ENCODE measurements at places on chromosomes 4 and X.

GRCh38 chr4:6095023-6095752 lies 77.0 kb upstream of the C4orf50 start:
- DNase-seq: no peak
- H3K4me1 ChIP-seq: no peaks in the 10 kb centered on the region
- H3K36me3 ChIP-seq: no peaks in the 10 kb centered on the region

DNA sequence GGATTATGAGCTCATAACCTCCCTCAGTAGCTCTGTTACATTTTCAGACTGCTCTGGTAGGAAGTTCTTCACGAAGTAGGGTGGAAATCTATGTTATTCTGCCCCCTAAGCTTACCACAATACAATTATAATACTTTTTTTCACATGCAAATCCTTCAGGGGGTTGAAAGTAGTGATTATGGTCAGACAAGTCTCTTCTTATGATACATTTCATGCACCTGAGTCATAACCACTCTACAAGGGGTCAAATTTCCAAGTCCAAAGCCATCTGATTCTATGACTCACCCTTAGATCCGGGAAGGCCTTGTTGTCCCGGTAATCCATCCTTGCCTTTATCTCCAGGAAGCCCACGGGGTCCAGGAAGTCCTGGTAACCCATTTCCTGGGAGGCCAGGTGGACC lies 95.2 kb downstream of the ATG4A start:
- no peak overlapping the region for H3K27ac ChIP-seq
- no peak for DNase-seq
- H3K4me3 ChIP-seq: no peak overlapping the region
- peaks cover 65% of the 10 kb centered on the region for H3K36me3 ChIP-seq

GRCh38 chr4:150600812-150601445 lies 19.0 kb downstream of the MAB21L2 start:
- no peaks in the 10 kb centered on the region for H3K27me3 ChIP-seq
- H3K36me3 ChIP-seq: no peaks in the 10 kb centered on the region
- no peak overlapping the region for H3K27ac ChIP-seq
- DNase-seq: no peak
- no peak overlapping the region for H3K4me3 ChIP-seq

- H3K27ac ChIP-seq: no peak overlapping the region
- no peaks in the 10 kb centered on the region for H3K4me1 ChIP-seq
- peaks cover 5% of the 10 kb centered on the region for H3K36me3 ChIP-seq
- peaks cover 3% of the 10 kb centered on the region for H3K27me3 ChIP-seq
These were observed 14.8 kb upstream of the GPRASP2 start for GRCh38 chrX:102697494-102697893.

DNA sequence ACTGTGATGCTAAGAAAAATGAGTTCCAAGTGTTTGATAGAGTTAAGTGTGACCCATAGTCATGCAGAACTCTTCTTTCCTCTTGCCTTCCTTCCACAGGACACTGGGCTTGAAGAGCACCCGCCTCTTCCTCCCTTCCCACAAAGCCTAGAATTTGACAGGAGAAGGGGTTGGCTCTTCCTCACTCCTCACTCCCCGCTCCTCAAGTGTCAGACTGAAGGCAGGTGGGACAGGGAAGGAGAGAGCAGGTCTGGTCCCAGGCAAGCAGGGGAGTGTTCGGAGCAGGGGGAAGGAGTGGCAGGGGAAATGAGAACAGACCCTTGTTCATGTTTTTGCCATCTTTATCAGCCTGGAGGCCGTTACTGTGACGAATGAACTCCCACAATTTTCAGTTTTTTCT lies 10.7 kb downstream of the MAGED2 start:
- peaks cover 7% of the 10 kb centered on the region for H3K4me1 ChIP-seq
- peaks cover 5% of the 10 kb centered on the region for H3K27me3 ChIP-seq
- peaks cover 28% of the 10 kb centered on the region for H3K36me3 ChIP-seq
- no peak for DNase-seq
- no peak overlapping the region for H3K4me3 ChIP-seq

DNA sequence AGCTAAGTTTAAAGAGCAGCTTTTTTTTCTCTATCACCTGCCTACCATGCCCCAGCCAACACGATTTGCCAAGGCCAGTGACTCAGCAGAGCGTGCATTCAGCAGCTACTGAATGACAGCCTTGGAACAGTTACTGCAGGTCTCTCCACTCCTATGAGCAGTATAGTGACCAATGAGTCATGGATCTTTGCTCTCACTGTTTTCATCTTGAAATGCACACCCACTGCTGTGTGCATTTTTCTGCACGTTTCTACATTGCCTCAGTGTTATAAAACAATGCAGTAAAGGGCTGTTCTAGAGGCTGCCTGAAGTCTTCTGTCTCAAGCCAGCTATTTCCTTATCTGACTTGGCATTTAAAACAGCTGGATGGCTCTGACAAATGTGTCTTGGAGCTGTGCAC lies 66.0 kb upstream of the C4orf54 start:
- peak overlapping the region; percentile 51 for H3K27ac ChIP-seq
- H3K27me3 ChIP-seq: no peaks in the 10 kb centered on the region
- H3K4me3 ChIP-seq: no peak overlapping the region
- no peak for DNase-seq

DNA sequence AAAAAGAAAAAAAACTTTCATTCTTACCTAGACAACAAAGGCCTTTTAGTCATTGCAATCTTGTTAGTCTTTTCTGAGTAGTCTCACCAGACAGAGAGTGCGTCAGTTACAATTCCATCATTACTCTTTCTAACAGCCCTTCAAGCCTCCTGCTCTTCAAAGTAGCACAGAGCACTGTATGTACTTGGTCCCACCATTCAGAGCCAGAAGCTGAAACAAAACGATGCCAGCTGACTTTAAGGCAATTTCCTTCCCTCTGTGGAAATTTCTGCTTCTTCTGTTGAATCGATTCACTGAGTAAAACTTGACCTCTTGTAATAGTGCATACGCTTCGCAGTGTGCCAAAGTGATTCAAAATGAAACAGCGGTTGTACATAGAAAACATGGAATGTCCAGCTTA lies 57.7 kb upstream of the TENM3 start:
- peaks cover 33% of the 10 kb centered on the region for H3K4me1 ChIP-seq
- peaks cover 3% of the 10 kb centered on the region for H3K27me3 ChIP-seq
- DNase-seq: no peak

DNA sequence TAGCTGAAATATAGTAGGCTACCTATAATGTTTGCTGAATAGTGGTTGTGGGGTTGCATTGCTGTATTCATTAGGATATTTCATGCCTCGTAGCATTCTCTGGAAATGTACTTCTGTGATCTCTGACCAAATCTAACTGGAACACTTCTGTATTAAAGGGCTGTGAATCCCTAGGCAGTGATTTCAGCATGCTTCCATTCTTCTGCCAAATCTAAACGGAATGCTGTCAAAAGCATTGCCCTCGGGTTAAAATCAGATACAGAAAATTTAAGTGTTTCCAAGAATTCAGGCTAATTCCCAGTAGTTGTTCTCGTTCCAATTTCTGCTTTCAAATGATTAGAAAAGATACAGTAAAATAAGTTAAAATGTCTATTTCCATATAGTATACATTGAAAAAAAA lies 1847.5 kb upstream of the IGFBP7 start:
- no peaks in the 10 kb centered on the region for H3K27me3 ChIP-seq
- H3K27ac ChIP-seq: no peak overlapping the region
- no peaks in the 10 kb centered on the region for H3K4me1 ChIP-seq
- no peak overlapping the region for H3K4me3 ChIP-seq
- no peaks in the 10 kb centered on the region for H3K36me3 ChIP-seq

DNA sequence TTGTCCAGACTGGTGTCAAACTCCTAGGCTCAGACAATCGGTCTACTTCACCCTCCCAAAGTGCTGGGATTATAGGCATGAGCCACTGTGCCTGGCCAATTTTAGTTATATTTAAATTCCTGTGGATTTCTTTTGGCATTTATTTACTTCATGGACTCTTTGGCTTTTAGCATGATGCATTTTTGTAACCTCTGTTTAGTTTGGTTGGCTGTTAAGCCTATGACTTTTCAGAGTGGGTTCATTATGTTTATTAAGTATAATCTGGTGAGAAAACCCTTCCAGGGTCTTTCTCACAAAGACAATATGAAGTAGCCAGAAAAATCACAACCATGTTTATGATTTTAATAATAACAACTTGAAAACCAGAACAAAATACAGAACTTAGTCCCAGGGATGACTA lies 49.4 kb downstream of the USP38 start:
- peaks cover 7% of the 10 kb centered on the region for H3K4me1 ChIP-seq
- DNase-seq: no peak
- no peak overlapping the region for H3K4me3 ChIP-seq
- no peaks in the 10 kb centered on the region for H3K27me3 ChIP-seq

DNA sequence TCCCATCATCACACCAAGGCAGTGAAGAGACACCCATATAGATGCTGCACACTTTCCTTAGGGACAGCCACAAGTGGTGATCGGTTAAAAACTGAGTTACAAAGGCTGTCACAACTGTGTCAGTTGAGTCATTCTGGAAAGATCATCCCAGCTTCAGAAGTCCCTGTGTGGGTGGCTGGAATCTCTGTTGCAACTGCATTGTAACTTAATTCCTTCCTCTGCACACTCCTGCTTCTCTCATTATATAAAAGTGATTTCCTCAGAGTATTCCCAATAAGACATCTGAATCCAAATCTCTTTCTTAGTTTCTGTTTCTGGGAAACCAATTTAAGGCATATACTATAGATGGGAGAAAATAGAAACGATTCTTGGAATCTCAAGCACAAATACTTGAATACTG lies 88.1 kb downstream of the FSTL5 start:
- H3K36me3 ChIP-seq: no peaks in the 10 kb centered on the region
- DNase-seq: no peak
- H3K4me1 ChIP-seq: peaks cover 7% of the 10 kb centered on the region
- H3K4me3 ChIP-seq: no peak overlapping the region
- no peaks in the 10 kb centered on the region for H3K27me3 ChIP-seq
- no peak overlapping the region for H3K27ac ChIP-seq

DNA sequence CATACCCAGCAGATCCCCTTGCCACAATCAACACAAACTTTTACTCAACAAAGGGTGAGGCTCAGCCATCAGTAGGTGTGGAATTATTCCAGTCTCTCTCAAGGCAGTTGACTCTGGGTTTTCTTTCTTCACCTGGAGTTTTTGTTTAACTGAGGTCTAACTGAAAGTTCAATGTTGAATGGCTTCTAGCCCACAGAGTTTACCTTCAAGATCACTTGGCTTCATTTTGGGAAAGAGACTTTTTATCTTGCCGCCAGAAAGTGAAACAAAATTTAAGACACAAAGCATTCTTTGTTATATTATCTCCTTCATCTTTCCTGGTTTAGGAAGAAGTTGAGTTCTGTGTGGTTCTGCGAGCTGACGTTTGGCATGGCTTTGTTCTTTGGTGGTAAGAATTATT lies 83.8 kb upstream of the RASGEF1B start:
- DNase-seq: no peak
- no peaks in the 10 kb centered on the region for H3K36me3 ChIP-seq
- no peak overlapping the region for H3K27ac ChIP-seq
- H3K27me3 ChIP-seq: no peaks in the 10 kb centered on the region

GRCh38 chr4:135705343-135705742 lies 1503.8 kb upstream of the PABPC4L start:
- H3K4me3 ChIP-seq: no peak overlapping the region
- no peaks in the 10 kb centered on the region for H3K4me1 ChIP-seq
- no peaks in the 10 kb centered on the region for H3K27me3 ChIP-seq
- no peaks in the 10 kb centered on the region for H3K36me3 ChIP-seq

GRCh38 chr4:98793658-98794057 lies 135.2 kb upstream of the TSPAN5 start:
- no peak for DNase-seq
- H3K4me3 ChIP-seq: no peak overlapping the region
- H3K27ac ChIP-seq: no peak overlapping the region
- H3K4me1 ChIP-seq: peaks cover 9% of the 10 kb centered on the region

GRCh38 chr4:968221-968620 lies 5.1 kb downstream of the DGKQ start:
- peaks cover 5% of the 10 kb centered on the region for H3K4me1 ChIP-seq
- H3K27me3 ChIP-seq: peaks cover 56% of the 10 kb centered on the region
- DNase-seq: no peak
- H3K36me3 ChIP-seq: no peaks in the 10 kb centered on the region

GRCh38 chrX:22296871-22297270 lies 24.2 kb downstream of the CBLL2 start:
- no peak for DNase-seq
- H3K36me3 ChIP-seq: no peaks in the 10 kb centered on the region
- no peak overlapping the region for H3K4me3 ChIP-seq

DNA sequence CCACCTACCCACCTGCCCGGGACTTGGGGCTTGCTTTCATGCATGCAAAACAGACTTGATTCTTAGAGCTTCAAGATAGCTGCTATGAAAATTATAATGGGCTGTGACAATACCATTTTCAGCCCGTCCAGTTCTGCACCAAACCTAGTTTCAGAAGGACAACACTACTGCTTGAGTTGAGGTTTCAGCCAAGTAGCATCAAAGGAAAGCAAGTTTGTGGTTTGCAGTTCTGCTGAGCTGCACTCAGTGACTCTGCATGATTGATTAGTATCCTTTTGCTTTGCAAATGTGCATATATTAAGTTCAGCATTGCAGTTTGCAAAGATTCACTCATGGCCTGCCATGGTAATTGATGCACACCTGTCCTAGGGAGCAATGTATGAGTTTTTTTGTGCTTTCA lies 442.7 kb downstream of the RPA4 start:
- no peak overlapping the region for H3K27ac ChIP-seq
- no peaks in the 10 kb centered on the region for H3K4me1 ChIP-seq
- H3K4me3 ChIP-seq: no peak overlapping the region

DNA sequence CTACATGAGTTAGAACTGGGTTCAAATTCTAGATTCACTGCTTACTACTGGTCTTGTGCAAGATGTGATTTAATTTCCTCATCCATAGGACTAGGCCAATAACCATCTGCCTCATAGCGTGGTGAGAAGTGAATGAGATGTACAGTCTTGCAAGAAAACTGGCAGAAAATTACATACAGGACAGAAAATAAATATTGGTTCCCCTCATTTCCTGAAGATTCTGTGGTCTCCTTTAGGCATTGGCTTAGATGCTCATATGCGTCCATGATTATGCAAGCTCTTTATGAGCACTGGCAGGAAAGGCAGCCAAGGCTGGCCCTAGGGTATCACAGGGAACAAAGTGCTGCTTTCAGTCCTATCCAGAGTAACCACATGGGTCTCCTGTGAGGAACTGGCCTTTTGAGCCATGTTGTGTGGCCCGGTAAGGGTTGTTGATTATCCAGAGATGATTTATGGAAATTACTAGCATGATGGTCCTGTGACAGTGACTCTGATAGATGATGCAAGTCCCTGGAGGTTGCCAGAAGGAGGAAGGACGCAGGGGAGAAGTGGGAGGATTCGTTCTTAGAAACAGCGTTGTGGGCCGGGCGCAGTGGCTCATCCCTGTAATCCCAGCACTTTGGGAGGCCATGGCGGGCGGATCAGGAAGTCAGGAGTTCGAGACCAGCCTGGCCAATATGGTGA lies 9.9 kb upstream of the MOB1B start:
- no peak overlapping the region for H3K27ac ChIP-seq
- H3K27me3 ChIP-seq: peaks cover 3% of the 10 kb centered on the region
- DNase-seq: no peak

DNA sequence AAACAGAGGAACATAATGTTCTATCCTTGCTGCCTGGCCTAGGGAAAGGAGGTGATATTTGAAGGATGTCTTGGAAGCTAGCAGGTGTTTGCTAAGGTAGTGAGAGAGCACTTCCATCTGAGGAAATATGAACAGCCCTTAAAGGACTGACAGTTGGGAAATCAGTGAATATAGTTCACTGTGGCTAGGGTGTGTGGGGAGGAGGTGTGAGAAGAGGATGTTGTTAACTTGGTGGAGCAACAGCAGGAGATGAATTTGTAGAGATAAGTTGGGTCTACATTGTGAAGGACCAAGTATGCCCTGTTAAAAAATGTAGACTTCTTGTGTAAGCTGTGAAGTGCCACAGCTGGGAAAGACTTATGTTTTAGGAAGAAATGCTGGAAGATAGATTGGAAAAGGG lies 25.5 kb downstream of the TBC1D19 start:
- no peak overlapping the region for H3K4me3 ChIP-seq
- no peak overlapping the region for H3K27ac ChIP-seq
- no peaks in the 10 kb centered on the region for H3K36me3 ChIP-seq
- no peaks in the 10 kb centered on the region for H3K27me3 ChIP-seq
- no peaks in the 10 kb centered on the region for H3K4me1 ChIP-seq
- DNase-seq: no peak

Data from nephron progenitor cell (in vitro differentiated cells).